Thyroid gland (tissue), 4 donors: ENCODE measurements at places on chromosomes 5 and 9. TPM values are rescaled to one million over a fixed set of nuclear protein-coding genes. Genes with fewer than 3 reads are reported as not detected.

DNA sequence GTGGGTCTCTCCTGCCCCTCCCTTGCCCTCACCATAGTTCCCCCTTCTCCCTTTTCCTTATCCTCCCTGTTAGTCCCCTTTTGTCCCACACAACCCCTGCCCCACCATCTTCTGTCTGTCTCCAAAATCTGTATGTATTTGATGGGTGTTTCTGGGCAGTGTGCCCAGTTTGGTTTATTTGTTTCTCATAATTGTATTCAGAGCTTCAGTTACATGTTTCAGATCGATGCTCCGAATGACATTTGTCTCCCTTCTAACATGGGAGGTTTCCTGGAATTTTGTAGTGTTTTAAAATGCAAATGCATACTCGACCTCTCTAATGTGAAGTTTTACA lies 22.2 kb downstream of the FBXL7 start:
- DNase-seq: no peak

DNA sequence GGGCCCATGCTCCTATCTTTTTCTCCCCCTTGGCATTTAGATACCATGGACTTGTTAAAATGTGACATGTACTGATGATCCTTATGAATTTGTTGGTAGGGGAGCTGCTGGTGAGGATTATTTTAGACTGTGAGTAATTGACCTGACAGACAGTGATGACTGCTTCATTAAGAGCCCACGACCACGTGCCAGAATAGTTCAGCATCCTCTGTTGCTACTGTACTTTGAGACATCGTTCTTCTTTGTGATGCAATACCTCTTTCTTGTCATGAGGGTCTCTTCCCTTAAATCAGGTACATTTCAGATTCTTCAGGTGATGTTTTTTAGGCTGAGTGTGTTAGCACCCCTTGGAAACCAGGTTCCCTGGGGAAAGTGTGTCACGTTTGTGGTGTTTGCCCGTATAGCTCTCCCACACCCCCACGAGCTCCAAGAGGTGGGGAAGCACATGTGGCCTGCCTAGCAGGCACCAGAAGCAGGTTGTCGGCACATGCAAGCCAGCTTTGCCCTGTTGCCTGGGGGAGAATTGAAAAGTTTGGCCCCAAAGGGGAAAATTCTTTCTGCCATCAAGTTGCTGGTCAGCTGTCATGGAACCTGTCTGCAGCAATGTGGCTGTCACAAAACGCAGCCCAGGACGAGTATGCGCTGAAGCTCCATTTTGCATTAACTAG lies 25.1 kb downstream of the QRFP start:
- DNase-seq: no peak

DNA sequence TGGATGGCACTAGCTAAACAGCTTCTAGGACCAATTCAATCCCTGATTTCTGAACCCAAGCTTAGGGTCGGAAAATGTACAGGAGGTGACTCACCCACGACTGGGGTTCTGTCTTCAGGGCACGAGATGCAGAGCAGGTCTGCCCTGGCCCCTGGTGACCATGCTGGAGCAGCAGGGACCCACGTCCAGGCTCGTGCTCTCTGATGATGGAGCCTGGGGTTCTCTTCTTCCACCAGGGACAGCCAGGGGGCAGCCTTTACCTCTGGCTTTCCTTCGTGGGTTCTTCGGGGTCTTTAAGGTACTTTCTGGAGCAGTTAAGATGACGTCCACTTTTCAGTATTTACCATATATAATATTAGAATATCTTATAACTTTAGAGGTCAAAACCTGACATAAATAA lies 2.1 kb downstream of the CFAP77 start:
- DNase-seq: no peak

- DNase-seq: no peak
Measured at GRCh38 chr5:13831351-13831750, 113.1 kb downstream of the DNAH5 start.

GRCh38 chr5:141716009-141716408 lies 34.0 kb upstream of the ARAP3 start:
- DNase-seq: no peak

DNA sequence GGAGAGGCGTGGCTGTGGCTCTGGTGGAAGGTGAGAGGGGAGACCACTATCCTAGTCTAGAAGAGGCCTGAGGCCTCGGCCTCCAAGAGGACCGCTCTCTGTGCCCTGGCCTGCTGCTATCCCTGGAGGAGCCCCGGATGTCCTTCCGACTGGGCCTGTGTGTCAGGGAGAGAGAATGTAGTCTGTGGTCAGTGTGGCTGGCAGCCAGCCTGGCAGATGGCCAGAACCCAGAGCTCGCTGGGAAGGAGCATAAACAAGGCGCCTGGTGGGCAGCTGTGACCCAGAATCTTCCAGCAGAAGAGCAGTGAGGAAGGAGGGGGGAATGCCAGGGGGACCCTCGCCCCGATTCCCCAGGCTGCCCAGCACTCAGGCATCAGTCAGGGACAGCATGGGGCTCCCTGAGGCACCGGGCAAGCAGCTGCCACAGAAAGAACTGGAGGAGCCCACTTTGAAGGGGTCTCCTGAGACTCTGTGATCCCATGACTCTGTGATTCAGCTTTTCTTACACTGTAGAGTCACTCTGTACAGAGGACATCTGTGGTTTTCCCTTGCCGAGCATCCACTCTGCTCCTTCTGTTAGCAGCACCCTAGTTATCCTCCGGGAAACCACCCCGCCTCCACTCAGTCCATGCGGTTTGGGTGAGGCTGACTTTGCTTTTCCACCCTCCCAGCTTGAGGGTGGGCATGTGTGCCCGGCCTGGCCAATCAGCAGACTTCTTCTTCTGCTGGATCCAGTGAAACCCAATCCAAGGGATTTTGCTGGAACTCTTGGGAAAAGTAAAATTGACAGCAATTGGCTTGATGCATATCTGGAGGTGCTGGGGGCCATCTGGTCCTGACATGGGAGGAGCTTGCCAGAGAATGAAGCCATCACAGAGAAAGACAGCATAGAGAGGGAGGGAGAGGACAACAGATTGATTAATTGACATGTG lies 46.2 kb upstream of the PWWP2A start:
- DNase-seq: peak; percentile 88

- no peak for DNase-seq
Measured at GRCh38 chr5:2183154-2184025, 300.7 kb upstream of the IRX4 start.

GRCh38 chr5:133325864-133326263 lies 274.1 kb downstream of the HSPA4 start:
- DNase-seq: no peak

DNA sequence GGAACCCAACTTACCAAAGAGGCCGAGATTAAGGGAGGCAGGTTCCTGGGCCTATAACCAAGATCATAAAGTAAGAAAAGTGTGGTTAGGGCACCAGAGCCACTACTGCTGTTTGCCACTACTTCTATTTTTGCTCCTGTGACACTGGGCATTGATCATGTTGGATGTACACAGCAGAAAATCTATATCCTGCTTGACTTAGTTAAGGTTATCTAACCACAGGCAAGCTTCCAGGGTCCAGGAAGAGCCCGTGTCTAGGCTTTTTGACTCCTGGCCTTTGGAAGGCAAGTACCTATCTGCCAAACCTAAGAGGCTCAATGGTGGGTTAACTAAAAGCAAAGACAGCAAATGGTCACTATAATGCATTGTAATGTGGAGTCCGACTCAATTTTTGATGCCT lies 497.5 kb upstream of the DMAC1 start:
- DNase-seq: no peak

DNA sequence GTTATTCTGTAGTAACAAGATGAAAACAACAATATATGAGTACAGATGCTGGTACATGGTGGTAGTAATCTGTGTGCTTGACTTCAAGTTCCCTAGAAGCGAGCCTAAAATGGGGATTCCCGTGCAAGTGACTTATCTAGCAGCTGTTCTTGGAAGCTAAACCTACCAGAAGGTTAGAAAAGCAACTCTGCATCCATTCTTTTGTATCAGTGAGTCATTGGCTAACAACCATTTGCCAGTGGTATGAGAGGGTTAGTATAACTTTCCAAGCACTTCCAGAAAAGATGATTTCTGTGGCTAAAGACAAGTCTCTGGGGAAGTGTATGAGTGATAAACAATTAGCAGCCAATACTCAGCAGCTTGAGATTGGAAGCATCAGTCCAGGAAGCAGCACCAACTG lies 787.7 kb upstream of the CDH6 start:
- DNase-seq: no peak

BAAT gene
- total RNA-seq: not detected

NNT gene
- total RNA-seq: 95.7 TPM

SNX24 gene
- 17.1 TPM for total RNA-seq

FBLL1 gene
- not detected for total RNA-seq
